GM12878 (cell line): ENCODE measurements at places on chromosomes 3 and 15. TPM values are rescaled to one million over a fixed set of nuclear protein-coding genes. Genes with fewer than 3 reads are reported as not detected.

DNA sequence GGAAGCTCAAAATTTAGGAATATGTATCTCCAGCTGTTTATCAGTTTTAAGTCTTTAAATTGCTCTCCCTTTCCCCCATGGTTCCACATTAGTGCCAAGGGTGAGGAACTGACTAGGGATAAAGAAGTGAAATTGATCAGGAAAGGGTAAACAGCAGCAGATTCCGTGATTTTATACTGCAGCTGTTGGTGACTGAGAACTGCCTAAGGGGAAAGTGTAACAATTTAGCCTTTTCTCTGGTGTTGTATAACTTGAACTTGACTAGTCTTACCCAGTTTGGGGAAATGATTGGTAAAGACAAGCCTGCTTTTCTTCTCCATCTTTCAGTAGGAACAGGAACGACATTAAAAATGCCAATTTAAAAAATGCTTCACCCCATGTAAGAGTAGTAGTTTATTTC is 5.0 kb downstream of the SPRED1 start:
- DNase-seq, result no peak

The CPN2 gene
- 0.05 TPM in 1 of 2 replicates, not detected in the other for total RNA-seq

The NEK11 gene
- 0.51 and 0.74 TPM in 2 replicates for total RNA-seq

The CORO2B gene
- 0.05 and 0.27 TPM in 2 replicates for total RNA-seq

The ZBBX gene
- not detected in 2 replicates for total RNA-seq

- DNase-seq, result no peak
These were observed 148.0 kb downstream of the TPRA1 start for GRCh38 chr3:127442506-127442905.

GRCh38 chr15:47988564-47988963 is 132.2 kb upstream of the SLC24A5 start:
- no peak for DNase-seq

DNA sequence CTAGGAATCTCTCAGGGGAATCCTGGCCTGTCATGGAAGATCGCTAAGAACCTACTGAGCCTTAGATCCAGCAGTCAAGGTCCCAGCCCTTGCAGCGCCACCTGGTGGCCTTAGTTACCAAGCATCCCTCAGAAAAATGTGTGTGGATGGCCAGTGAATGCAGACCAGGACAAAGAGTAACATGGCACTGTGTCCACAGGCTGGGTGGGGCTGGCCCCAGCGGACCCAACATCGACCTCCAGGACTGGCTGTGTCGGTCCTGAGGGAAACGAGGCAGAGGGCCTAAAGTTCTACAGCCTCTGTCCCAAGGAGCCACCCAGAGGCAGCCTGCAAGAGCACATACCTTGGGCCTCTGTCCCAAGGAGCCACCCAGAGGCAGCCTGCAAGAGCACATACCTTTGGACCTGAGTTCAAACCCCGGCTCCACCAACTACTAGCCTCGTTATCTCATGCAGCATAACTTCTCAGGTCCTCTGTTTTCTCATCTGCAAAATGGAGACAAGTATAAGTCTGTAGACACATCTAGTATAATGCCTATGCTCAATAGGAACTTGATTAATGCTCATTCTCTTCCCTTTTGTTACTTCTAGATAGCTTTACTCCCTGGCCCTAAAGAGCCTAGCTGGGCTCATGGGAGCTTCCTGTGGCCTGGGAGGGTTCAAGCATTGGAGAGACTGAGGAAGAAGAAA is 57.5 kb upstream of the HERC1 start:
- peak; percentile 72 for DNase-seq

The SEMA7A gene
- total RNA-seq, result 112 and 114 TPM in 2 replicates

- DNase-seq, result no peak
These were observed 173.2 kb downstream of the APBA2 start for GRCh38 chr15:29058903-29059539.

The DNAH12 gene
- 0.05 and 0.19 TPM in 2 replicates for total RNA-seq

DNA sequence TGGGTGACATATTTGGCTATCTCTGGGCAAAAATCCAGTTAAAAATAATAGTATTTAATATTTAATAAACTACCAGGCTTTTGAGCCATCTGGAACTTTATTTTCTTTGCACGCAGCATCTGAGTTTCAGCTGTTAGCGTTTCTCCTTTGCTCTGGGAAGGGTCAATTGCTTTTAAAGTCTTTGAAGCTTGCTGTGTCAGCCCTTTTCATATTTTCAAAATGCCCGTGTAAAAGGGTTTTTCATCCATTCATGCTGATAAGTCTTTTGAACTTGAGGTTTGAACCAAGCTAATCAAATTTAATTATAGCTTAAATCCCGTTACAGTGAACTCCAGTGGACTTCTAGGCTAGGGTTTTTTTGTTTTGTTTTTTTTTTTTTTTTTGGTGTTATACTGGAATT is 79.1 kb downstream of the SLC25A26 start:
- DNase-seq, result no peak

DNA sequence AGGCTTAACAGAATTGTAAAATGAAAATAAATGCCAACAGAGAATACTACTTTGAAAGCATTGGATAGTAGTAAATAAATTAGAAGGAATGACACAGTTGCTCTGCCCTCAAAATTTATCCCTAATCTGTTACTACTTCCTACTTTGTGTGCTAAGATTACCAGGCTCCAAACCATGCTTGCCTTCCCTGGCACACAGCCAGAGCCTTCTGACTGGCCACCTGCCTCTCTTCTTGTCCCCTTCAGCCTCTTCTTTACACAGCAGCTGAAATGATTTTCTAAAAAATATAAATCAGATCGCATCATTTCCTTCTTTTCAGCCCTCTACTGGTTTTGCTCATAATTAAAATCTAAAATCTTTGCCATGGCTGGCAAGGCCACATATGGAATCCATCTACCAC is 334.1 kb downstream of the FHIT start:
- no peak for DNase-seq

DNA sequence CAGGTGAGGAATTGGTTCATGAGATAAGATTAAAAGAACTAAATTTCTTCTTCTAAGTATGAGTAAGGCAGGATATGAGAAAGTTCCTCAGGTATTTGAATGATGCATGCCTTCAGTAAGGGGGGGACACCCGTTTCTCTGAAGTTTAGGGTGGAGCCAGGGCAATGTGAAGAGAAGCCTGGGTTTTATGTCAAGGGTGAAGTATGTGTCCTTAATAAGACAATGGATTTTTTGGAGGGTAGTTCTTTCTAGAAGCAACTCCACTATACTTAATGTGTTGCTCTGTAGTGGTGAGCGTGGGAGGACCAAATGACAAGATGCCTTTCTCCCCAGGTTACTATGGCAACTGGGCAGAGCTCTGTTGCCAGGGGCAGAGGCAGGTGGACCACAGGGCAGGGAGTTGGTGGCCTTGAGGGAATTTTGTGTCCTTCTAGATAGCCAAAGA is 44.0 kb downstream of the PHLDB2 start:
- no peak for DNase-seq

DNA sequence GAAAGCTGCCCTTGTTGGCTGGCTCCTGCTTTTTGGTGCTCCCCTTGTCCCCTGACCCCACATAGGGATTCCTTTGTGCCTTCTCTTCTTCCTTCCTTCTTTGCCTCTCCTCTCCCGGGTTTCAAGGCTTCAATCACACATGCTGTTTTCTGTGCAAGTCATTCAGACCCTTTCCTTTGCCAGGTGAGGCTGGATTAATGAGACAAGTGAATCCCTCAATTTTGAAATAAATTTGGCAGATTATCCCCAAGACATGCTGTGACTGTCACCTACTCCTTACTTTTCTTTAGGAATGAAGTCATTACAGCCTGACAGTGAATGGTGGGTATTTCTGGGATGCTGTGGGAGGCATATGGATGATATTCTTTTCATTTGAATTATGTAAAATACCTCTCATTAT is 259.0 kb upstream of the RGMA start:
- DNase-seq, result no peak

The TRIM69 gene
- total RNA-seq, result 48.8 and 50.7 TPM in 2 replicates

The PARP15 gene
- total RNA-seq, result 33.2 and 35.3 TPM in 2 replicates

The ACKR4 gene
- total RNA-seq, result 0.10 TPM in 1 of 2 replicates, not detected in the other

The RARB gene
- total RNA-seq, result not detected in 2 replicates

The SAMD7 gene
- total RNA-seq, result not detected in 2 replicates

DNA sequence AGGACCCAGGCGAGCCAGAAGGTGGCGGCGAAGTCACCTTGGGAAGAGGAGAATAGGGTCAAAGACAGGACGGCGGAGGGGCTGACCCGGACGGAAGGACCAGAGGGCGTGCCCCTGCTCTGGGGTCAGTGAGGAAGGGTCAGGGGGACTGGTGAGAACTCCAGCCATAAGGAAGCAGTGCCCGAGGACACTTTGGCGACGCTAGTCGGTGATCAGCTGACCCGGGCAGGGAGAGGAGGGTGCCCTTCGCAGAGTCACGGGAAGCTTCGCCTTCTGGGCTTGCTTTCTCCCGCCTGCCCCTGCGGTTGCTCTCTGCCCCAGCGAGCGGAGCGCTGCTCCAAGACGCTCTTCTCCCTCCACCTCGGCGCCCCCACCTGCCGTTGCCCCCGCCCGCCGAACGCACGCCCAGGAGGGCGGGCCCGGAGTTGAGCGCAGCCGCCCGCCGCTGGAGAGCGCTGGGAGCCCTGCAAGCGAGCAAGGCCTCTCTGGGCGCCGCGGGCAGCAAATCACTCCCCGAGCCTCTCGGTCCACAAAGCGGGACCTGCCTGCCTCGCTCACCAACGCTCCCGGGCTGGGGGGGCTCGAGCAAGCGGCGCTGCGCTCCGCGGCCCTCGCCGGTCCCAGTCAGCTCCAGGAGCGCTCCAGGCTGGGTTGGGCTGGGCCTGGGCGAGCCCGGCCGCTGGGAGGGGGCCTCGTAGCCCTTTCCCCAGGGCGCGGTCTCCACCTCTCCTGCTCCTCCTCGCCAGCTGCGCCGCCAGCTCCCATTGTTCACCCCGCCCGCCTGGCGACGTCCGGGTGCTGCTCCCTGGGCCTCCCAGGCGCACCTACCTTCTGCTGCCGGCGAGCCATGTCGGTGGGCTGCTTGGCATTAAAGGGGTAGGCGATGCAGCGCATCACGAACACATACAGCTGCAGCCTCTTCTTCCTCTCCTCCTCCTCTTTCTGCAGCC is 1.2 kb downstream of the CADPS start:
- no peak for DNase-seq

- no peak for DNase-seq
These were observed 110.1 kb upstream of the TBL1XR1 start for GRCh38 chr3:177307391-177307790.

GRCh38 chr15:83287541-83288027 is 3.1 kb upstream of the BNC1 start:
- no peak for DNase-seq

DNA sequence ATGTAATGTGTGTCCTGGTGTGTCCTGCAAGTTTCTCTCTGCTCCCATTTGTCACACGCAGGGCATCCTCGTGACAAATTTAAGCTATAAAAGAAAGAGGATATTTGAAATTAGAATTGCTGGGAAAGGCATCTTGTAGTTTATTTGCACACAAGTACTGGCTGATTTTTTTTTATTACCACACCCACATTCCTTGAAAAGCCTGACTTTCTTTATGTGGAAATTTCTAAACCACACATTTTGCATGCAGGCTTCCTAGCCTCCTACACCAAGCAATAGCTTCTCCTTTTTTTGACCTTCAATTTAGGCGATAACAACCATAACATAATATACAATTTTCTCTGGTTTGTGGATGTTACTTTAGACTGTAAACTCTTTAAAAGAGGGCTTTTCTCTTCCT is 126.1 kb downstream of the SERPINI1 start:
- no peak for DNase-seq

DNA sequence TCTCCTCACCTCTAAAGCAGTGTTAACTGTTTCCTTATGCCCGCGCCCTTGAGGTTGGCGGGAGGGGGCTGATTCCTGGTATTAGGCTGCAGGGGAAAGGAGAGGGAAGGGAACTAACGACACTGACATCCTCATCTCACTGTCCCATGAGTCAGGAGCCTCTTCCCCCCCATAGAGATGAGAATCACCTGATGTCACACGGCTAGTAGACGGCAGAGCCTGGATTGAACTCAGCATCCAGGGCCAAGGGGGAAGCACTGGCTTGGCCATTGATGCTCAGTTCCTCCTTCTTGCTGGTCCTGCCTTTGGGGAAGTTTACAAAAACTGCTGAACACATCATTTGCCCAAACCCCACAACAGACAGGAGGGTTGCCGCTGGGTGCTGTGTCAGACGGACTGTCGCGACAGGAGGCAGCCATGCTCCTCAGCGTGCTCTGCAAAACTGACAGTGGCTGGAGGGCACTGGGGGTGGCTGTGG is 38.5 kb downstream of the IDH2 start:
- no peak for DNase-seq

GRCh38 chr3:194690501-194691372 is 5.1 kb downstream of the FAM43A start:
- DNase-seq, result no peak

DNA sequence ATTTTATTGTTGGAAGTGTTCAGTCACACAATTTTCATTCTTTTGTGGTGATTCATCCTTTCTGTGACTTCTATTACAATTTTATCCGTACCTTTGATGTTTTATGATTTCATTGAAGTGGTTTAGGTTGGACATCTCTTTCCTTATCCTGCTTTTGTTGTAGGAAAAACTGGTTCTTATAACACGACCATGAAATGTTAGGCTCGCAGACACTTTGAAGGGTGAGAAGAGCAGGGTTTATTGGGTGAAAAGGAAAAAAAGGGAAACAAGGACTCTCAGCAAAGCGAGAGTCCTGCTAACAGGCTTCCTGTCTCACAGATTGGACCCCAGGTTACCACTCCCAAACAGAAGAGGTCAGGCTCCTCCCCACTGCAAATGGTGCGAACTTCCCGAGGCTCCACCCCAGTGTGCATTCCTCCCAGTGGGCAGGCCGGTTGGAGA is 257.4 kb downstream of the STXBP5L start:
- no peak for DNase-seq

DNA sequence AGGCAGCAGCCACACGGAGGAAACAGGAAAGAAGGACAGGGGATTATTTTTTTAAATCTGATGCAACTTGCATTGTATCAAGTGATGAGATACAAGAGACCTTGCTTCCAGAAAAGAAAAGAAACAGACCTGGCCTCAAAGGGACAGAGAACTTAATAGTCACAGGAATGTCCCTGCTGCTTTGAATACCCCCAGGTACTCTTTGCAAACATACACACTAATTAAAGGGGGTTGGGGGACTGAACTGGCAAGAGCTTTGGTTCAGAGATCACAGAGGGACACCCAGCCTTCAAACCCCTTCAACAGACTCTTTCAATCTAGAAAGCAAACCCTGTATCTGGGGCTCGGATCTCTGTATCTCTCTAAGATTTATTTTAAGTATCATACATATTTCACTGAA is 18.0 kb downstream of the TNIK start:
- DNase-seq, result no peak

DNA sequence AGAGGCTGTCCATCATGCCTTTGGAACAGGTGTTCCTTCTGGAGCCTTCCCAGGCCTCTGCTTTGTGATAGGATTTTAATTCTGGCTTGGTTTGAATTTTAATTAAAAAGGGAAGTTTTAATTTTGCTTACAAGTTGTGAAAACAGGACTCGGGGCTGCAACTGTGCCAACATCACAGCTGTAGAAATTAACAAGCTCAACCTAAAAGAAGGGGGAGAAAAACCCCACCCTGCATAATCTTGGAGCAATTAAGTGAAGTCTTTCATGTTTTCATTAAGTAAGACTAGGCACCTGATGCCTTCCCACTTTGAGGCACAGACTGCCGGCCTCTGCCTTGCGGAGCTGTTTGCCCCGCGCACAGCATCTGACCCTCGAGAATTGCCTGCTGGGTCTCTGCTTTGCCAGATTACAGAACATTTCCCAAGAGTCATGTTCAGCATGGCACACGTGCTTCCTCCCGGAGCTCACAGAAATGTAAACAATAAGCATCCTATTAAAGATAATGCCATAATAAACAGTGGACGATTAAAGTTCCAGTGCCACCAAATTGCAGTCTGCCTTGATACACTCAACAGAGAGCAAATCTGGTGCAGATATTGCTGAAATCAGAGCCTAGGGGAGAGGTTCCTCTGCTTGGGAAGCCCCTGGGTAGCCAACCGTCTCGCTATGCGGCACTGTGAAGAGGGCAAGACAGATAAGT is 364.2 kb downstream of the LRTM1 start:
- DNase-seq, result no peak

The SLC6A20 gene
- 1.5 and 3.5 TPM in 2 replicates for total RNA-seq

The GATA2 gene
- 0.13 and 0.56 TPM in 2 replicates for total RNA-seq
